T-helper 1 cell treated with Interleukin-12 subunit alpha and Interleukin-12 subunit beta and Interleukin-4 antibody, amounts not matched to agents 30 ng/mL and 1 ng/mL, for 36 hours (primary cell): ENCODE measurements at places on chromosomes 11 and 22. TPM values are rescaled to one million over a fixed set of nuclear protein-coding genes. Genes with fewer than 3 reads are reported as not detected.

The CCDC34 gene
- 7.8 and 9.5 TPM in 2 replicates for total RNA-seq

The KRTAP5-1 gene
- total RNA-seq: not detected in 2 replicates

The NXPE1 gene
- total RNA-seq: not detected in 2 replicates

The FOLR2 gene
- not detected in 2 replicates for total RNA-seq

The OR52I2 gene
- total RNA-seq: not detected in 2 replicates
